CD4-positive, alpha-beta T cell treated with Interleukin-4 for 1 hour (primary cell): ENCODE measurements at places on chromosomes 4 and X.

DNA sequence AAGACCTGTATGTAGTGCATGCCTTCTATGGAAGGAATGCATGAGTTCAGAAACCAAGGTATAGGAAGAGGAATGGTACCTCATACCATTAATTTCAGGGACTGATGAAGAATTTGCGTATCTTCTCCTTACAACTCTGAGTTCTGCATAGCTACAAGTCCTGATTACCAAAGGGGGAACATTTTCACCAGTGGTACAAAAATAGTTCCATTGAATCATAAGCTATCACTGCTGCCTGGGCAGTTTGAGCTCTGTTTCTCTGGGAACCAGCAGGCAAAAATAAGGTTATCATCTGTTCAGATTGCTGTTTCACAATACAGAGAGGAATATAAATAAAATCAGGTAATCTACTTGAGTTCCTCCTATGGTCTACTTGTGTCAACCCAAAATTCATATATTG is 77.9 kb upstream of the GNPDA2 start:
- no peak for DNase-seq

- no peak for DNase-seq
Measured at GRCh38 chr4:157315968-157316367, 95.4 kb downstream of the GRIA2 start.

DNA sequence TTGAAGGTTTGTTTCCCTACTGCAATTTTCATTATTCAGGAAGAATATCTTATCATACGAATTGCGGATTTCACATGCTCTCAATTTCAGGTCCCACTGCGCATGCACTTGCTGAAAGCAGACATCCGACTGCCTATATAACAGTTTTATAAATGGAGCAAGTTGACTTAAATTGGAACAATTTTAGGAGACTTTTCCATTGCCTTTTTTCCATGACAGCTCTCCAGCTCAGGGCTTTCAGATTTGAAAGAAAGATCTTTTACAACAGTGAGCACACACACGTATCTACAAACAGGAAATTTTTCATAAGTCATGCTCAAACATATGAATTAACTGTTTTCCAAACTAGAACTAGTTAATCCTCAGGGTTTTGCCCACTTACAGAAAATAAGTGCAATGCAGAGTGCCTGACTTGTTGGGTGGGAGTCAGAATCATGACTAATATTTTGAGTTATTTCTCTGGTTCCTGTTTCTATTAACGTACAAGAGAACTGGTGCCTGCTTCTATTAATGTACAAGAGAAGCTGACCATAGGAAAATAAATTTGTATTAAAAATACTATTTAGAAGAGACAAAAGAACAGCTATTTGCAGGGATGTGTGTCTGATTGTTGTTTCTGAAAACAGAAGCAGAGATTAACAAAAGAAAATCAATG is 137.9 kb downstream of the GPC3 start:
- no peak for DNase-seq

DNA sequence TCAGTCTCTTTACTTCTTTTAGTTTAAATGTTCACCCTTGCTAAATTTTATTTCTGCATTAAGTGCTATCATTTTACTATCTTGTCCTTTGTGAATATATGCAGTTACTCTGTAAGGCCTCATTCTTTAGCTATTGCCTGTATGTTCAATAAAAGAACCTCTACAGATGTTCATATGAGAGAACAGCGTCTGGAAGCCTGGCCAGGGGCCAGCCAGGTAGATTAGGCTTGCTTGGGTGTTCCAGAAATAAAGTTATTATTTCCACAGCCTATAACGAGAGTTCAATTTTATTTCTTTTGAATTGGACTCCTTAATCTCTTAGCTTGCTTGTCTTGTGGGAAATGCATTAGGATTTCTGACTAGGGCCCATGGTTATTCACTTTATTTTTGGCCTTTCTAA is 214.5 kb downstream of the TLL1 start:
- no peak for DNase-seq

DNA sequence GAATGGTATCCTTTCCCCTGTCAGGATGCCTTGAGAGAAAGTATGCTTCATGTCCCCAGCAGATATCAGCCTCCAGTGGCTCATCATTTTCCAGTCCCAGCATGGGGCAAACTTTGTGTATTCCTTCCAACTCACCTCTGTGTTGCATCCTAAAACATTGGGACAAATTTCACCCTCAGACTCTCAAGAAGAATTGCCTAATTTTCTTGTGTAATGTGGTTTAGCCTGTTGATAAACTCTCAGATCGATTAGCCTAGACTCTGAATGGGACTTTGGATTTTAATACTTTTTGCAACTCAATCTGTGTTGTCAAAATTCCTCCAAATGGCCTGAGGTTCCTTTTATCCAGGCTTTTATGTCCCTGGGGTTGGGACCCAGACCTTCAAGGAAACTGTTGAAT is 805.3 kb downstream of the C4orf33 start:
- DNase-seq: no peak

- DNase-seq: no peak
Measured at GRCh38 chr4:165947019-165947418, 74.0 kb downstream of the TLL1 start.

GRCh38 chrX:74353984-74354383 is 50.0 kb downstream of the ZCCHC13 start:
- no peak for DNase-seq

- no peak for DNase-seq
Measured at GRCh38 chr4:33086331-33086925, 2366.3 kb downstream of the PCDH7 start.

GRCh38 chr4:115159141-115159540 is 45.7 kb upstream of the NDST4 start:
- DNase-seq: no peak

- DNase-seq: no peak
Measured at GRCh38 chrX:129780441-129781105, 824 bp downstream of the SASH3 start.

GRCh38 chrX:79630033-79631009 is 263.2 kb upstream of the ITM2A start:
- DNase-seq: no peak

- DNase-seq: no peak
Measured at GRCh38 chrX:79065696-79066095, 78.8 kb upstream of the GPR174 start.

- DNase-seq: no peak
Measured at GRCh38 chr4:60020389-60020788, 1179.7 kb upstream of the ADGRL3 start.
